ENCODE measurements at places on chromosomes 1 and 21.

DNA sequence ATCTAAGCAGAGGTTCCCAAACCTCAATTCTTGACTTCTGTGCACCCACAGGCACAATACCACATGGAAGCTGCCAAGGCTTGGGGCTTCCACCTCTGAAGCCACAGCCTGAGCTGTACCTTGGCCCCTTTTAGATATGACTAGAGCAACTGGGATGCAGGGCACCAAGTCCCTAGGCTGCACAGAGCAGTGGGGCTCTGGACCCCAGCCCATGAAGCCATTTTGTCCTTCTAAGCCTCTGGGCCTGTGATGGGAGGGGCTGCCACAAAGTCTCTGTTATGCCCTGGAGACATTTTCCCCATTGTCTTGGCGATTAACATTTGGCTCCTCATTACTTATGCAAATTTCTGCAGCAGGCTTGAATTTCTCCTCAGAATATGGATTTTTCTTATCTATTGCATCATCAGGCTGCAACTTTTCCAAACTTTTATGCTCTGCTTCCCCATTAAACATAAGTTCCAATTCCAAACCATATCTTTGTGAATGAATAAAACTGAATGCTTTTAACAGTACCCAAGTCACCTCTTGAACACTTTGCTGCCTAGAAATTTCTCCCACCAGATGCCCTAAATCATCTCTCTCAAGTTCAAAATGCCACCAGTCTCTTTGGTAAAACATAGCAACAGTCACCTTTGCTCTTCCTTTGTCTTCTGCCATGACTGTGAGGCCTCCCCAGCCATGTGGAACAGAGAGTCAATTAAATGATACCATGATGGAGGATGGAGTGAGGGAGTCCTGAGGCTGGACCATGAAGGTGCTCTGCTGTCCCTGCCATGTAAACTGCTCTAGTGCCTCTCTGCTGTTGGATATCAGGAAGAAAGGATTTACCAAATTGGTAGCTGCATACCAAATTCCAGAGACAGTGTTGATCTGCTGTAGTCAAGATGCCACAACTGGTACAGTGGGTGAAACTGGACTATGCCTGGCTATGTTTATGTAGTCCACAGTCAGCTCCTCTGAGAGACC, 37.6 kb downstream of the RUNX3 start:
- no peak for DNase-seq

DNA sequence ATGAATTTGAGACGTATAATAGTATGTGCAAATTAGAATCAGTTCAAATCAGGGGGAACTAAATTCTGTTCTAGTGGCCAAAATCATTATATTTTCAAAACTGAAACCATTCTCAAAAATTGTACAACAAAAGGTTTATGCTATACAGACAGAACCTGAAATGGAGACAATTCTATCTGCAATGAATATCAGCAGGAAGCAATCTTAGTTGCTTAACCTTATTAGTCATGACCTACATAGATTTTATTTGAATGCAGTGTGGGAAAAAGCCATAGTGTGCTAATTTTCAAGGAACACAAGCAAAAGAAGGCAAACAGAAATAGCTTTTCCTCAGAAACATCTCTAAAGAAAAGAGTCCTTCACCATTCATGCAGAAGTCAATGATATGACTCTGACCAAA, 6.5 kb downstream of the AK5 start:
- no peak for DNase-seq

DNA sequence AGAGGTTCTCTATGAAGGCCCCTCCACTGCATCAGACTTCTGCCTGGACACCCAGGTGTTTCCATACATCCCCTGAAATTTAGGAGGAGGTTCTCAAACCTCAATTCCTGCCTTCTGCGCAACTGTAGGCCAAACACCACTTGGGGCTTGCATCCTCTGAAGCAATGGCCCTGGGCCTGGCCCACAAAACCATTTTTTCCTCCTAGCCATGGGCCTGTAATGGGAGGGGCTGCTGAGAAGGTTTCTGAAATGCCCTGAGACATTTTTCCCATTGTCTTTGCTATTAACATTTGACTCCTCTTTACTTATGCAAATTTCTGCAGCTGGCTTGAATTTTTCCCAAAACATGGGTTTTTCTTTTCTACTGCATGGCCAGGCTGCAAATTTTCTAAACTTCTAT, 37.9 kb upstream of the PTPRC start:
- no peak for DNase-seq

GRCh38 chr1:186994897-186995296, 166.1 kb downstream of the PLA2G4A start:
- no peak for DNase-seq

- DNase-seq = no peak
Measured at GRCh38 chr1:176187001-176187400, 20.1 kb downstream of the COP1 start.

- DNase-seq = no peak
Measured at GRCh38 chr1:164559342-164560051, 513 bp downstream of the PBX1 start.
